ENCODE measurements at places on chromosomes 12 and 14.

- DNase-seq = no peak
Measured at GRCh38 chr14:94701861-94702370, 68.0 kb downstream of the GSC start.

GRCh38 chr14:75863221-75863620 lies 118.6 kb downstream of the TGFB3 start:
- DNase-seq = no peak

DNA sequence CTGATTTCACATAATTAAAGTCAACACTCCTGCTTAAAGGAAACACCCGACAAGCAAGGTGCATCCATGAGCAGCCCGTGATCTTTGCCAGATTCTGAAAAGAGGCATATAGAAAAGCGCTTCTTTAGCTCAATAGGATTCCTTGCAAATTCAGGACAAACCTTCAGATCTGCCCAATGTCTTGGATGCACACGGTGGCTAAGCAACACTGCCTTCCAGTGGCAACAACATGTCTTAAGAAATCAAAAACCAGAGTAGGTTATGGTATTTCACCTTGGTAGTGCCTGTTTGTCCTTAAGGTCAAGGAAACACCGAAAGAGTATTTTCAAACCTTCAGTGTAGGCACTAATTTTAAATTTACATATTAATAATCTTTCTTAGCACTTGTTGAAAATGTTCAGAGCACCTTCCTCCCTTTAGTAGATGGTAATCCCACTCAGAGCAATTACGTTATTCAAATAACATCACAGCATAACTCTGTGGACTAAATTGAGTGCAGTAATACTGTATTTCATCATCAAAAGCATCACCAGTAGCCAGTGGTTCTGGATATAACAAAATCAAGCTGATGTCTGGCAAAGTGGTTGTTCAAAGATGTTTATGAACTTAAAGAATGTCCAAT lies 58.0 kb upstream of the CDKN3 start:
- no peak for DNase-seq

DNA sequence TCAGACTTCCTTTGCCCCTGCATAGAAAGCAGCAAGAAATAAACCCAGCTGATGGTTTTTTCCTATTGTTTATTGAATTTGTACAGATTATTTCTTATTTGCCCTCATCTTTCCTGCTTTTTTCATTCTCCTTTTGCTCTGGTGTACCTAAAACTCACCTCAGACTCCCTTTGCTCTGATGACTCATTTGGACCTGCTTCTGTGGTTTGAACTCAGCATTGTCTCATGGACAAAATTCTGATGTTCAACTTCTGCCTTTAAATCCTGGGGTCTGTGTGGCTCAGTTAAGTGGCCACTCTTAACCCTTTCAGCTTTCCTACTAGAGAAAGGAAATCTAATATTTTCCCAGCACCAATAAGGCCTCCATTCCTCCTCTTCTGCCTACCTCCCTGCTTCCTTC lies 3.5 kb upstream of the SENP1 start:
- DNase-seq = no peak

DNA sequence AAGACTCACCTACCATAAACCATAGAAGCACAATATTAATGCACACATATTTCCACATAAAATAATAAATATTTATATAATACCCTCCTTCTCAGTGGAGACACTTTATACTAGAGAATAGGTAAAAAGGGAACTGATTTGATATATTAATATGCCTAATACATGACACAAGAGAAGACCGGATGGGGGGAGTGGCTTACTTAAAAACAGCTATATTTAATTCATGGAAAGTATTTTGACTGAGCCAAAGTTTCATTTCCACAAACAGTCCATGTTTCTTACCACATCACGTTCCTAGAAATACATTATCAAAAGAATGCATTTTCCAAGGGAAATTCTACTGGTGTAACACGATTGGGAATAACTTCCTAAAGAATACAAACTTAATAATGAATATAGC lies 63.4 kb downstream of the ITPR2 start:
- no peak for DNase-seq

- no peak for DNase-seq
Measured at GRCh38 chr12:69348162-69348938, at the start of gene LYZ. Gene LYZ, plus strand, starts transcription at chr12:69348381. Its CDS starts 28 bp downstream, at chr12:69348409.

DNA sequence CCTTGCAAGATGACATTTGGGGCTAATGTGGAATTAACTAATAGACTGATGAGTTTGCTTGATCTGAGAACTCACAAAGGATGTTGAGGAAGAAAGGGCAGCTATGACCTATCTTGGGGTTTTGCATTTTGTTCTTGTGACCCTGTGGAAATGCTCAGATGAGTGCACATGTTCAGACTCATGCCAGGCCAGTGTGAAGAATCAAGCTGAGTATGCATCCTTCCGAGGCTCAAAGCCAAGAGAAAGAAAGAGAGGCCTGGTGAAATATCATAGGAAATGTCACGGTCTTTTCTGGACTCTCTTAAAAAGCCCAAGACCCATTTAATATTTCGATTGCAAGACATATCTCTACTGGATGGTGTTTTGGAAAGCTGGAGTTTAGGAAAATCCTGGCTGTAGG lies 96.3 kb downstream of the CACNA1C start:
- DNase-seq = no peak

DNA sequence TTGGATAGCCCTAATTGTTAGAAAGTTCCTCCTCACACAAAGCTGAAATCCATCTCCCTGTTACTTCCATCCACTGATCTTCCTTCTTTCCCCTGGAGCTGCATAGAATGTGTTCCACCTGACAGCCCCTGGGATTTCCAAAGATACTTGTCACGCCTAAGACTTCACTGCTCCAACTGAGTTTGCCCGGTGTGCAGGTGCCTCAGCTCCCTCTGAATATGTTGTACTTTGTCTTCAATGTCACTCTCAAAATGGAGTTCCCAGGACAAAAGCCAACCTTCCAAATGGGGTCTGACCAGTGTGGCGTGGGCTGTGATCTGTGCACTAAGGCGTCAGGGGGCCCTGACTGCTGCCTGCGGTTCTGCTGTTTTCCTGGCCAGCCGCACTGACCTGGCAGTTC lies 42.8 kb downstream of the CACNA2D4 start:
- no peak for DNase-seq

GRCh38 chr12:9049520-9050133 lies 60.3 kb downstream of the KLRG1 start:
- DNase-seq = peak; percentile 20

DNA sequence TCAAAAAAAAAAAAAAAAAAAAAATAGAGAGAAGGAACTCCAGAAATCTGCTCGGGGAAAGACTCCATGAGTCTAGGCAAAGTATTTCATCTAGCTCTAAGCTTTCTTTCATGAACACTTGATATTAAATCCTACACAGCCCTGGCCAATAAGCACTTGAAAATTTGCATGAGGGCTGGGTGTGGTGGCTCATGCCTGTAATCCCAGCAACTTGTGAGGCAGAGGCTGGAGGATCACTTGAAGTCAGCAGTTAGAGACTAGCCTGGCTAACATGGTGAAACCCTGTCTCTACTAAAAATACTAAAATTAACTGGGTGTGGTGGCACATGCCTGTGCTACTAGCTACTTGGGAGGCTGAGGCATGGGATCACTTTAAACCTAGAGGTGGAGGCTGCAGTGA lies 13.1 kb upstream of the METAP2 start:
- no peak for DNase-seq

DNA sequence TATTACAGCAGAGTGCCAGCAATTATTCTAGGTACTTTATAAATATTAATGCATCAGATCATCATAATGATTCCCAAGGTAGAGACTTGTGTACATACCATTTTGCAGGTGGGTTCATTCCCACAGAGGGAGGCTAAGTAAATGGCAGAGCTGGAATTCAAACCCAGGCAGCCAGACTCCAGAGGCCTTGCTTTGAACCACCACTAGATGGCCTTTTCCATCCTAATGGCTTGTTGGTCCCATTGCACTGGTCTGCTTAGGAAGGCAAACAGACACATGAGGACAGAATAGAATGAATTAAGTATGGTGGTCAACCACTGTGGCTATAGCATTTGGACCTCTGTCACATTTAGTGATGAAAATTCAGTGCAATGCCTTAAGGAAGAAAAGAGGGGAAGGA lies 158.7 kb downstream of the METTL25 start:
- DNase-seq = no peak

- no peak for DNase-seq
Measured at GRCh38 chr14:90905531-90905930, 89.3 kb upstream of the TTC7B start.

- DNase-seq = no peak
Measured at GRCh38 chr12:62170241-62170640, 90.0 kb upstream of the USP15 start.
